Hematopoietic multipotent progenitor cell treated with erythropoietin and hydrocortisone succinate and interleukin-3 and kit ligand, for 8 days (in vitro differentiated cells): ENCODE measurements at places on chromosomes 4 and X.

- DNase-seq: no peak
Measured at GRCh38 chr4:7985891-7986441, 46.3 kb upstream of the AFAP1 start.

- no peak for DNase-seq
Measured at GRCh38 chrX:19212037-19212436, 89.8 kb upstream of the ADGRG2 start.

DNA sequence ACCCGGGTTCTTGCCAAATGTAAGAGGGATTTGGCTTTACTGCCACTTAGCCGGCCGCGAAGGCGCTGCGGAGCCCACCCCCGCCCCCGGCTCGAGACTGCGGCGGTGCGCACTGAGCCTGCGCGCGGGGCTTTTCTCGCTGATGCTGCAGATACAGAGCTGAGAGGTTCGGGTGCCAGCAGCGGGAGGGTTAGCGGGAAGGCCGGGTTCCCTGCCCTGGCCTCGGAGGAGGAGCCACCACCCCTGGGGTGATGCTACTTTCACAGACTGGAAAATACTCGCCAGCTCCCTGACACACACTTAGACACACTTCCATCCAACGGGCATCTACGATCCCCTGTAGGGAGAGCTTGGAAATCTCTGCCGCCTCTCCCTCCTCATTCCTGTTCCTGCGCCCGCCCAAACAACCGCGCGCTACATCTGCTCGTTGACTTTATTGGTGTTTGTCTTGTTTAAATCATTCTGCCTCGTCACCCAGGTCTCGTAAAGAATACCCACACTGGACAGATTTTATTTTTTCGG is 2.1 kb upstream of the PCDH7 start:
- DNase-seq: no peak

GRCh38 chrX:107484002-107484726 is 34.7 kb downstream of the FRMPD3 start:
- DNase-seq: no peak

DNA sequence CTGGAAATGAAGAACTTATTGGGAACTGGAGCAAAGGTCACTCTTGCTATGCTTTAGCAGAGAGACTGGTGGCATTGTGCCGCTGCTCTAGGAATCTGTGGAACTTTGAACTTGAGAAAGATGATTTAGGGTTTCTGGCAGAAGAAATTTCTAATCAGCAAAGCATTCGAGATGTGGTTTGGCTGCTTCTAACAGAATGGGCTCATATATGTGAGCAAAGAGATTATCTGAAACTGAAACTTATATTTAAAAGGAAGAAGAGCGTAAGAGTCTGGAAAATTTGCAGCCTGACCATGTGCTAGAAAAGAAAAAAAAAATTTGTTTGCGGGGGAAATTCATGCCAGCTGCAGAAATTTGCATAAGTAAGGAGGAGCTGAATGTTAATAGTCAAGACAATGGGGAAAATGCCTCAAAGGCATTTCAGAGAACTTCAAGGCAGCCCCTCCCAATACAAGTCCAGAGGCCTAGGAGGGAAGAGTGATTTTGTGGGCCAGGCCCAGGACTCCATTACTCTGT is 35.9 kb upstream of the PAPSS1 start:
- DNase-seq: no peak

- no peak for DNase-seq
Measured at GRCh38 chr4:65983061-65983460, 312.8 kb upstream of the EPHA5 start.

DNA sequence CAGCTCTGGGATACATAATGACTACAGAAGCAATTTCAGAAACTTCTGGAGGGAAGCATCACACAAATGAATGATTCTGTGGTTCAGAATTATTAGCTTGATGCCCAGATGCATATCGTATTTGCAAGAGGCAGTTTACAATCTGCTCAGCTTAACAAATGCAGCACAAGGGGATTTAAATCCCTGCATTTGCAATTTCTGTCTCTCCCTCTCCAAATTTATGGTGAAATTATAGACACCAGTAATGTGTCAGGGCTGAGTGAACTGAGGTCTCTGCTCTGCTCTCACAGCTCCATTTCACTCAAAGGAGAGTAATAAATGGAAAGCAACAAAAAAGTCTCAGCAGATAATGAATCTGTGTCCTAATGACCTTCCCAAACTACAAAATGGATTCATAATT is 80.2 kb downstream of the TMEM156 start:
- DNase-seq: no peak

DNA sequence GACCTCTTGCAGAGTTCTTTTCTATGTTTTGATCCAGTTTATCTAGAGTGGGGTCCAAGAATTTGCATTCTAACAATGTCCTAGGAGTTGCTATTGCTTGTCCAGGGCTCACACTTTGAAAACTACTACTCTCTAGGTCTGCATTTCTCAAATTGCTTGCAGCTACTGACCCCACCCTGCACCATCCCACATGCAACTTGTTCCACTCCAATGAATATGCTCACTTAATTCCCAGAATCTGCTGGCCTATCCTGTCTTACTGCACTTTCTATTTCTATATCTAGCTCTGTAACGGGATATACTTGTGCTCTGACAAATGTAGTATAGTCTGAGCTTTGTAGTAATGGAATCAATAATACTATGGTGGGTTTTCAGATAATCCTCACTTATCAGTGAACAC is 570.3 kb downstream of the IQCM start:
- no peak for DNase-seq

GRCh38 chr4:88981993-88982392 is 75.0 kb downstream of the FAM13A start:
- DNase-seq: no peak
